ENCODE measurements at places on chromosomes 11 and 22.

DNA sequence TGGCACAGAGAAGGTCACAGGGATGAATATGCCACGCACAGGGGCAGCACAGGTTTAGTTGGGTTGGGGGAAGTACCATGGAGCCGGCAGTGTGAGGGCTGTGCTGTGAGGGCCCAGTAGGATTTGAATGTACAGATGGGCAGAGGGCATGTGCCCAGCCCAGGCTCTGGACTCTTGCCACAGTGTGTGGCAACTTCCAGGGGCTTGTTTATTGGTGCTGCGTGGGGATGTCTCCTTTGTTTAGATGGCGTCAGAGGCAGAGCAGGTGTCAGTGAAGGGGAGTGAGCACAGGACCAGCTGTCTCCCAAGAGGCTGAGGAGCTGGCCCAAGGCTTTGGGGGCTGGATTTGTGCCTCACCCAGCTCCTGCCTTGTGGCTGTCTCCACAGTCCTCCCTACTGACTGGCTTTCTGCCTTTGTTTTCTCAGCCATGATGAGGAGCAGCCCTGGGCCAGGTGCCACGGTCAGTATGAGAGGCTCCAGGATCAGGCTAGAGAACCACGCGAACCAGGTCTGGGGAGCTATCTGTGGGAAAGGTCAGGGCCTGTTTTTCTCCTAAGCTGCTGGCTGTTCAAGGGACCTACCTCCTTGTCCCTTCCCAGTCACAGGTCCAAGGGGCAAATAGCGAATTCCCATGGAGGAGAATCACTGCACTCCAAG, 21.9 kb downstream of the SUN2 start:
- DNase-seq, result no peak

- DNase-seq, result no peak
Observed at GRCh38 chr22:31102441-31103081, 4.8 kb downstream of the SELENOM start.

- no peak for DNase-seq
Observed at GRCh38 chr22:28984482-28985158, 77.0 kb downstream of the C22orf31 start.

GRCh38 chr11:128550261-128550821, 37.0 kb downstream of the ETS1 start:
- DNase-seq, result no peak

DNA sequence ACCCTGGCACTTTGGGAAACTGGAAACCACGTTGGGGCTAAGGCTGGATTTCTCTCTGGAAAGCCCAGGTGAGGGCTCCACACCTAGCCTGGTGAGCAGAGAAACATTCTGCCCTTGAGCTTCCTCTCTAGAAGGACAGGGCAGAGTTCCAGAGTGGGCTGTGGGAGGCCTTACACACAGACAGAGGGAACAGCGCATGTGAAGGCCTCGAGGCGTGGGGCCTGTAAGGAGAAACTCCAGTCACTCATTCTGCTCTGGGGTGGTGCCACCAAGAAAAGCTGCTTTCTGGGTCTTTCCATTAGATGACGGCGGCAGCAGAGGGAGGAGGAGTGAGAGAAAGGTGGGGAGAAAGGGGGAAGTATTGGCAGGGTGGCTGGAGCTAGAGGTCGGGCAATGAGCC, 183.1 kb downstream of the CHST1 start:
- no peak for DNase-seq

DNA sequence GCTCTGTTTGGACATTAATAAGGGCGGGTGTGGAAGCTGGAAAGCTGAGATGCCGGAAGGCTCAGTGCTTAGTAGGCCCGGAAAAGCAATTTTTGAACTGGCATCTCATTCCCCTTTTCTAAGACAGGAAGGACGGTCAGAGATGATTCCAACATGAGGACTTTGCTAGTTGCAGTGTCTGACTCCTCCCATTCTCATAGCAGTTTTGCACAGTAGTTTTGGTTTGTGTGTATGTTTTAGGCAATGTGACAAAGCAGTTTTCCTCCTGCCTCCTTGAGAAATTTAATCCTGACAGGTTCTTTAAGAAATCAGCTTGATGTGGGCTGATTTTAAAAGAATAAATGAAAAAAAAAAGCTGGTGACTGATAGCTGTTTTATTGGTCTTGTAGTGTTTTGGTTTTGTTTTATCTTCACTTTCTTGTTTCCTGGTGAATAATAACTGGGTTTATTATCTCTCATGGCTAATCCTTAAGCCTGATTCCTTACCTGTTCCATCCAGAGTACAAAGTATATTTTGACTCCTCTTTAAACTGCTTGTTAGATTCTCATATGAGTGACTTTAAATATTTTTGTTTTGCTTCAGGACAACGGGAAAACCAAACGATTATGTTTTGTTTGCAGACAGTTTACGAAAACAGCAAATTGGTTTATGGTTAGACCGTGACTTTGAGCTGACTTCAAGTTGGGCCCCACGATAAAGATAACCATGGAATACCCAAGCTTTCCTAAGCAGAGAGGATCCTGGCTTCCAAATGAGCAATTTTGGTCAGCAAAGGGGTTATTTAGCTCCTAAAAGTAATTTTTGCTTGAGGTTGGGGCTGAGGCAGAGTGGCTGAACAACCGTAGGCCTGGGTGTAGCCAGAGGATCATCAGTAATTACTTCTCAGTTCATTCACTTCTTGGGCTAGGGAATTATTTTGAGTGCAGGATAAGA, 3.4 kb downstream of the PTPRJ start:
- DNase-seq, result no peak

GRCh38 chr22:41656556-41656955, 32.1 kb downstream of the SNU13 start:
- no peak for DNase-seq

DNA sequence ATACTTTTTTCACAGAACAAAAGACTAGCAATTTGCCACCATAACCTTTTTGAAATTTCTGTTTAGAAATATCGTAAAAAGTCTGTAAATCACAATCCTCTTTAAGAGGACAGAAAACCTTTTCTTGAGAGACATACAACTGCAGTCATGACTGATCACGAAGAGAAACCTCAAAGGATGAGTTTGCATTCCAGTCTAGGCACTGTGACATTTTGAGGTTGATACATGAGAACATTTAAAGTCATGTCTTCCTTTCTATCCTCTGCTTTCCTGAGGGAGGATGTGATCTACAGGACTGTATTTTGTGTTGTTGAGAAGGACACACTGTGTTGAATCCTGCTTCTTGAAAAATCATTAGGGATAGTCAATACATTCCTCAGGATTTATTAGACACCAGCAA, 476.7 kb upstream of the CCDC179 start:
- no peak for DNase-seq

DNA sequence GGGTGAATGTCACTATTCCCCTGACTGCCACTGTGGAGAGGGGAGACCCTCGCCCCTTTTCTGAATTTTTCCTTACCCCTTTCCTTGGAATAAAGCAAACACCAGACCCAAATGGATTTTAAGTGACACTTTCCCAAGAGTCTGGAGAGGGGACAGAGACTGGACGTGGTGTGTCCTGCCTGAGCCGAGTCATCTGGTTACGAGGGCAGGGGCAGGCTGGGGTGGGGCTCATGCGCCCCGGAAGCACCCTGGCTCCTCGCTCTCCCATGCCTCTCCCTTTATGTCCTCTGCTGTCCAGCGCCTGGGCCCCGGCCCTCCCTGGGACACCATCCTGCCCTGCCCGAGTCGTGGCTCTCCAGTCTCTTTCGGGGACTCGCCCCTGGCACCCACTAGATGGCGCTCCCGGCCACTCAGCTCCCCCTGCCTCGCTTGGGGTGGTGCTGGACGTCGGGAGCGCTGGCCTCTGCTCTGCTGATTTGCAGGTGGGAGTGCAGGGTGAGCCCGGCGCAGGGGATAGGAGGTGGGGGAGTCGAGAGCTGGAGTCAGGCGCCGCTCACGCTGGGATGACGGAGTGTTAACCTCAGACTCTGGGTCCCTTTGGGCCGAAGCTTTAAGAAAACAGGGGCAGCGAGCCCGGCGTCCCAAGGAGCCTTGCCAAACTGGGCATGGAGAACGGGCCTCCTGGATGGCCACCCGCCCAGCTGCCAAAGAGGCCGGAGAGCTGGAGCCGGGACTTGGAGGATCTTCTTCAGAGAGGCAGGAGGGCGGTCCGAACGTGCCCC, 89.8 kb downstream of the RPS6KA4 start:
- peak; percentile 47 for DNase-seq

DNA sequence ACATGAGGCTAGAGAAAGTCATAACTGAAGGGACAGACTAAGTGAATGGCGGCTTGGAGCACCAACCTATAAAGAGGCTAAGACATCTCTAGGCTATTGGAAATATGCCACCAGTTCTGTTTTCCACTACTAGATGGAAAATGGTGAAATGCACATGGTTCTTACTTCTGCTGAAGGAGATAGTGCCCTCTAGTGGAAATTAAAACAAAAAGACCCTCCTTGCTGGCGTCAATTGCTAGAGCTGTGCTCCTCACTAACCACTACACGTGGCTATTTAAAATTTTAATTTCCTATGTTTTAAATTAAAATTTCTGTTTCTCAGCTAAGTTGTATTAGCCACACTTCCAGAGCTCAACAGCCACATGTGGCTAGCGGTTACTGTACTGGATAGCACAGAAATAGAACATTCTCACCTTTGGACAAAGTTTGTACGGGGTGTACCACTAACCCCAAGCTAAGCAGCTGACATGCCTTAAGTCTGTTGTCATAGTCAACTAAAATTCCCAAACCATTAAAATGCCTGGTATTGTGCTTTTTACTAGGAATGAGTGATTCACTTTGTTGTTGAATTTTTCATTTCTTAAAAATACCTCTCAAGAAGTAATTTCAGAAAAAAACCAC, 34.1 kb upstream of the CALCA start:
- DNase-seq, result no peak

GRCh38 chr11:9868641-9869040, 204.8 kb downstream of the SWAP70 start:
- DNase-seq, result no peak

GRCh38 chr22:21026783-21027692, 5.3 kb downstream of the SLC7A4 start:
- DNase-seq, result no peak

DNA sequence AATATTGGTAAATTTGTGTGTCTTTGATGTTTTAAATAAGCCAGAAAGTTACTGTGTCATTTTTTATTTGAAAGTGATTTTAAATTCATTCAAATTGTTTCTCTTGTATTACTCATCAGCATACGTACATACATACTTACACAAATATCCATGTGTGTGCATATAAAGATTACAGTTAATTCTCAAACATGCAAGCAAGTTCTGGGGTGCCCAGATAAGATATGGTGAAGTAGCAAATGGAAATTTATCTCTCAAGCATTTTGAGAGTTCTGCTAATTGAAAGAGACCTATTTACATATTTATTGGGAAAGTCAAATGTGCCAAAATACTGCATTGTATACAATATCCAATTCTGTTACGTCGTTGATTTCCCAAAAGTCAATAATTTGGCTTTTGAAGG, 1024.0 kb upstream of the CNTN5 start:
- DNase-seq, result no peak

DNA sequence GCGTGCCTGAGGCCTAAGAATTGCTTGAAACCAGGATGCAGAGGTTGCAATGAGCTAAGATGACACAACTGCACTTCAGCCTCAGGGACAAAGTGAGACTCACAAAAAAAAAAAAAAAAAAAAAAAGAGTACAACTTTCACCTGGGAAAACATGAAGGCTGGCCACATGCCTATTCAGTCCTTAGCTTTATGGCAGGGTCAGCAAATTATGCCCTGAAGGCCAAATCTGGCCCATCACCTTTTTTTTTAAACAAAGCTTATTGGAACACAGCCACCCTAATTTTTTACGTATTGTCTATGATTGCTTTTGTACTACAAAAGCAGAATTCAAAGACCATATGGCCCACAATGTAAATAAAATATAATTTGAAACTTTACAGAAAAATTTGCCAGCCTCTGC, 8.2 kb downstream of the FSHB start:
- DNase-seq, result no peak

DNA sequence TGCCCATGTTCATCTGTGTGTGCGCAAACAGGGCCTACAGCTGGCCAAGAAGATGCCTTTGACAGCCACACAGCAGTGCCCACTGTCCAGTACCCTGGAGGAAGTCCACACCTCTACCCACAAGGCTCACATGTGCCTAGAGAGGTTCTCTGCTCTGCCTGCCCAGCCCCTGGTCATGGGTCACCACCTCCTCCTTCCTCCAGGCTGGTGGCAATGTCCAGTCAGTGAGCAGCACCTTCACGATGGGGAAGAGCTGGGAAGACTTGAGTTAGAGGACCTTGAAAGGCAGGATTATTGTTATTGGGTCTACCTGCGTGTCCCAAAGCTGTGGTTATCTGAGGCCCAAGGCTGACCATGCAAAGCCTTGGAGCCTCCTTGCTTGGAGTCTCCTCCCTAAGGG, 28.4 kb upstream of the TTC12 start:
- no peak for DNase-seq

- DNase-seq, result no peak
Observed at GRCh38 chr22:35178446-35178845, 78.8 kb upstream of the HMGXB4 start.

DNA sequence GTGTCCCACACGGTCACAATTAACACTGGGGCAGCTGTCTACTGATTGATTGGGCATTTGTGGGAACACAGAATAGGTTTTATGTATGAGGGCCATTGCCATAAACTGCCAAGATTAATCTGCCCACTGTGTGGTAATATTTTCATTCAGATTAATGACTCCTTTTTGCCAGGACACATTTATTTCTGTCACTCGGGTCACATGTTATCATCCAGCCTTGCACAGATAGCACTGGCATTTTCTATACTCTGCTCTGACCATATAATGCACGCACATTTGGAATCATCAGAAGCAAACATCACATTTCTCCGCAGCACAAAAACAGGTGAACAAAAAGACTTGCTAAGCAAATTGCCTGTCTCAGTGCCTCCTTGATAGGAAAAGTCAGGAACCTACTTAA, 138.3 kb downstream of the CADM1 start:
- no peak for DNase-seq

- no peak for DNase-seq
Observed at GRCh38 chr11:46930089-46930488, 6.5 kb upstream of the CSTPP1 start.

- no peak for DNase-seq
Observed at GRCh38 chr11:2791521-2792380, 92.0 kb upstream of the KCNQ1OT1 start.

DNA sequence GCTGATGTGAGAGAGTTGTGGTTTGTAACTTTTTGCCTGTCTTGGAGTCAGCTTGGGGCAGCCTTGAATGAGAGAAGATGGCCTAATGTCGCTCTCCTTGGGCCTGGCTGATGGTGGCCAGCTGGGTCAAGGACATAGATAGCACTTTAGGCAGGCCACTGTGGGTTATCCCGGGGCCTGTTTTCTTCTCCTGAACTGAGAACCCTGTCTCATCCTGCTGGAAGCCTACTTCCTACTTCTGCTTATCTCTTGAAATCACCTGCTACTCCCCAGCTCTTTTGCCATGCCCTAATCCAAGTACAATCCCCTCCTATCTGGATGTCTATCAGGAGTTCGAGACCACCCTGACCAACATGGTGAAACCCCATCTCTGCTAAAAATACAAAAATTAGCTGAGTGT, 49.5 kb downstream of the OSBP2 start:
- no peak for DNase-seq

- no peak for DNase-seq
Observed at GRCh38 chr11:67997475-67997921, 6.4 kb downstream of the UNC93B1 start.

GRCh38 chr11:79193663-79194310, 247.0 kb downstream of the TENM4 start:
- no peak for DNase-seq

GRCh38 chr11:95495706-95496105, 264.7 kb upstream of the SESN3 start:
- DNase-seq, result no peak

- no peak for DNase-seq
Observed at GRCh38 chr11:12968826-12969225, 40.3 kb upstream of the RASSF10 start.

All from activated CD4-positive, alpha-beta T cell treated with anti-CD3 and anti-CD28 coated beads, Interleukin-2, amount 50 U/mL, for 24 hours (primary cell).